ENCODE measurements at places on chromosomes 11 and 22.

DNA sequence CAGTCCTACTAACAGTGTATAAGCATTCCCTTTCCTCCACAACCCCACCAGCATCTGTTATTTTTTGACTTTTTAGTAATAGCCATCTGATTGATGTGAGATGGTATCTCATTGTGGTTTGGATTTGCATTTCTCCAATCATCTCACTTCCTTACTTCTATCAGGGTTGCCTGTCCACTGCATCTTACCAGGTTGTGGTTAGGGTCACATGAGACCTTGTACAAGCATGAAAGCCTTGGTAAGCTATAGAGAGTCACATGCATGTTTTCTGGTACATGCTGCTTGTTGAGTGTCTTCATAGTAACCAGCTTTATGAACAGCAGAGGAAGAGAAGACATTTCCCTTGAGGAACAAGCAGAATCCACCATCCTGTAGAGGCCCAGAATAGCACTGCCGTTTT is 102.9 kb upstream of the PAX6 start:
- H3K4me3 ChIP-seq = no peak overlapping the region
- H3K4me1 ChIP-seq = no peaks in the 10 kb centered on the region
- no peaks in the 10 kb centered on the region for H3K36me3 ChIP-seq
- no peak for DNase-seq

DNA sequence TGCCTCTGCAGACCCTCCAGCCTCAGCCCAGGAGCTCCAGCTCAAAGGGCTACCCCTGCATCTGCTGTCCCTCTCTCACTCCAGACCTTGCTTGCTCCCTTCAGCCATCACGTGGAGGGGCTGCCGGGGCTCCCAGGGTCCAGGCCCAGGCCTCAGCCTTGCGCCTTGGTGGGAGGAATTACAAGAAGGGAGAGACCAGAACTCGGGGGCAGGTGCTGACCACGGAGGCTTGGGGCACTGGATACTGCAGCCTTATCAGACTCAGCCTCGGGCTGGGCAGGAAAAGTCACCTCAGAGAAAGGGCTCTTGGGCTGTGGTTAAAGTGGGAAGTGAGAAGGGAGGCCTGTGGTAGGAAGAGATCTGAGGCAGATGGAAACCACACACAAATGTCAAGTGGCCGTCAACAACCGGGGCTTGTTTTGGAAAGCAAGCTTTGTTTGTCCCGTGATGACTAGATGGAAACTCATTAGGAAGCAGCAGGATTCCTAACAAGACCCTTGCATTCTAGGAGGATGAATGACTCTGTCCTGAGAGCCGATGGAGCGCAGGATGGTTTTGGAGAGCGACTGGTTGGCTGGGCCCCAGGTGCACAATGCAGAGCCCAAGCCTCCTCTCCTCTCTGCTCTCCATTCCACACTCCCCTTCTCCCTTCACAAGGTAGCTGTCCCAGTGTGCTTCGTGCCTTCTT is 1321.7 kb downstream of the TBC1D22A start:
- no peaks in the 10 kb centered on the region for H3K36me3 ChIP-seq
- no peak overlapping the region for H3K27ac ChIP-seq
- no peak overlapping the region for H3K4me3 ChIP-seq
- no peaks in the 10 kb centered on the region for H3K27me3 ChIP-seq
- DNase-seq = no peak

GRCh38 chr22:37564111-37564711 is 3.9 kb downstream of the CDC42EP1 start:
- H3K4me3 ChIP-seq = no peak overlapping the region
- no peaks in the 10 kb centered on the region for H3K36me3 ChIP-seq
- no peaks in the 10 kb centered on the region for H3K27me3 ChIP-seq

- no peak for DNase-seq
- H3K36me3 ChIP-seq = no peaks in the 10 kb centered on the region
- no peak overlapping the region for H3K27ac ChIP-seq
- H3K4me1 ChIP-seq = no peaks in the 10 kb centered on the region
- H3K27me3 ChIP-seq = no peaks in the 10 kb centered on the region
Measured at GRCh38 chr22:34429314-34429713, 509.0 kb upstream of the LARGE1 start.

DNA sequence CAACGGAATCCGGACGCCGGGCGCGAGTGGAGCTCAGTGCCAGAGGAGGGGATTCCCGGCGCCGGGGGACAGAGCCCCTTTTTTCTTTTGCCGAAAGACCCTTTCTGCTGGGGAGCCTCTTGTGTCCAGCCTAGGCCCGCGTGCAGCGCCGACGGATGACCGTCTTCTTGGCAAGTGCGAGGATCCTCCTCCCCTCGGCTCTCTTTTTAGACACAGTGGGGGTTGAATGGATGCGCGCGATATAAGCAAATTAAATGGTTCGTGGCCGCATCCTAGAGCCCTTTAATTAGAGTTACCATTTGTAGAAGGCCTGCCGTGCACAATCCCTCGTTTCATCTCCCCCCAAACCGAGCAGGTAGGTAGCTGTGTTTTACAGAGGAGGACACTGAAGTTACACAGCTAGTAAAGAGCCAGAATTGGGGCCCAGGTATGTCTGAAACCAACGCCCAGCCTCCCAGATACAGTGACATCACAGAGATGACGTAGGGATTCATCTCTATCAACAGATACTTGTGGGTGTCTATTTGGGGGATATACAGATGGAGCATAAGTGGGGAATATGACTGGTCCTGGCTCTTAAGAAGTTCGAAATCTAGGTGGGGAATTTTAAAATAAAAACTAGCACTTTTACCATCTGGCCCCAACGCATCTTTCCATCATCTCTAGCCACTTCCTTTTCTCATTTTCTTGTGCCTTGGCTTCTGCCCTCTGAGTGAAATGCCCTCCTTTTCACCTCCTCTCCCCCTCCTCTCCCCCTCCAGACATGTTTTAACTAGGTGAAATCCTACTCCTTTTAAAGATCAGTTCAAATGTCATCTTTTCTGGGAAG is 875 bp downstream of the TCP11L1 start:
- no peaks in the 10 kb centered on the region for H3K27me3 ChIP-seq
- peaks cover 15% of the 10 kb centered on the region for H3K4me1 ChIP-seq
- peak overlapping the region; percentile 98 for H3K4me3 ChIP-seq
- peak overlapping the region; percentile 99 for H3K27ac ChIP-seq
- peaks cover 4% of the 10 kb centered on the region for H3K36me3 ChIP-seq
- DNase-seq = no peak

GRCh38 chr22:29636751-29637150 is 33.3 kb downstream of the NF2 start:
- H3K4me3 ChIP-seq = no peak overlapping the region
- no peaks in the 10 kb centered on the region for H3K36me3 ChIP-seq
- H3K27ac ChIP-seq = no peak overlapping the region
- no peaks in the 10 kb centered on the region for H3K27me3 ChIP-seq
- H3K4me1 ChIP-seq = peaks cover 6% of the 10 kb centered on the region

DNA sequence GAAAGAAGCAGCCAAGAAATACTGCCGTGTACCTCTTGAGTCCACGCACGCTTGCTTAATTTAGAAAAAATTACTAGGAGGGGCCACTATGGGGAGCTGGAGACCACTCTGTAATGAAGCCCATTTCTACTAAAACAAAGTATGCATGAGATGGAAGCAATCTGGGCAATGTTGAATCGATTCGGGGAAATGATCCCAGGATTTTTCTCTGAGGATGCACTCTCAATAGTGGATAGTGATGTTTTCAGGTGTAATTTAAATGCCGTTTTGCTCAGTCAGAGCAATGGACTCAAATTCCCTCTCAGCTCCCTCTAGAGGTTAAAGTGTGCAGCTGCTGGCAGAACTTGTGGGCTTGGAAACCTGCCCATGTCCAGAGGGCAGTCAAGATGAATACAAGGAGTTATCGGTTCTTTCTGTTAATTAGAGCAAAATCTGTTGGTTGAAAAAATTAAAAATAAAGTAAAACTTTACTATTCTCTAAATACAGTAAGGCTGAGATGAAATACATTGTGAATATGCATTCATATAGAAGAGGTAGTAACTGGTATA is 64.1 kb downstream of the ME3 start:
- H3K4me1 ChIP-seq = no peaks in the 10 kb centered on the region
- peak; percentile 76 for DNase-seq
- H3K36me3 ChIP-seq = no peaks in the 10 kb centered on the region
- no peak overlapping the region for H3K27ac ChIP-seq

GRCh38 chr11:112584672-112585071 is 324.0 kb upstream of the PLET1 start:
- no peak overlapping the region for H3K27ac ChIP-seq
- no peak for DNase-seq
- H3K27me3 ChIP-seq = peaks cover 2% of the 10 kb centered on the region
- H3K36me3 ChIP-seq = no peaks in the 10 kb centered on the region
- H3K4me3 ChIP-seq = no peak overlapping the region

DNA sequence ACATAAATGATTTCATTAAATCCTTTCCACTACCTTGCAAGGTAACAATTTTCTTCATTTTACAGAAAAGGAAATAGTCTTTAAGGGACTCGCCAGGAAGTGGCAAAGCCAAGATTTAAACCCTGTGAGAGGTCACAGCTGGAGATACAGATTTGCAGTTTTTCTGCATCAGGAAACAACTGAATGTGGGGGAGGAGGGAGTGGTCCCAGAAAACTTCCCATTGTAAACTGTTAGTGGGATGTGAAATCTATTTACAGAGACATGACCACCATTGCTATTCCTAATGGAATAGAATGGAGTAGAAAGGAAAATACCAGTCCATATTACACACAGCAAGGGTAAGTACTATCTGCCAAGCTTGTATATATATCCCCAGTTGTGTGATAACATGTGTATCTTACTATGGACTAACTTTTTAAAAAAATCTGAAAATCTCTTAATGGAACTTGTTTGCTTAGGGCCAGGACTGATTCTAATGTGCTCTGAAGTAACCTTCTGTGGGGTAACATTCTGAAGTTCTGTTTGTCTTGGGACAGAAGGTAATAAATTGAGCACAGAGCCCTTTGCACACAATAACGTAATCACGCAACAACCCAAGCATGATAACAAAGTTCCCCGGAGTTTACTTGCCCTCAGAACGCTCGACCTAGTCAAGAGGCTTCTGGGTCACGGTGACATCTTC is 10.9 kb upstream of the TSKU start:
- H3K4me3 ChIP-seq = no peak overlapping the region
- H3K36me3 ChIP-seq = no peaks in the 10 kb centered on the region
- DNase-seq = peak; percentile 93
- no peaks in the 10 kb centered on the region for H3K27me3 ChIP-seq

GRCh38 chr22:46146329-46146728 is 4.0 kb upstream of the PPARA start:
- no peak overlapping the region for H3K27ac ChIP-seq
- H3K4me1 ChIP-seq = no peaks in the 10 kb centered on the region
- H3K4me3 ChIP-seq = no peak overlapping the region
- no peaks in the 10 kb centered on the region for H3K36me3 ChIP-seq
- DNase-seq = no peak

DNA sequence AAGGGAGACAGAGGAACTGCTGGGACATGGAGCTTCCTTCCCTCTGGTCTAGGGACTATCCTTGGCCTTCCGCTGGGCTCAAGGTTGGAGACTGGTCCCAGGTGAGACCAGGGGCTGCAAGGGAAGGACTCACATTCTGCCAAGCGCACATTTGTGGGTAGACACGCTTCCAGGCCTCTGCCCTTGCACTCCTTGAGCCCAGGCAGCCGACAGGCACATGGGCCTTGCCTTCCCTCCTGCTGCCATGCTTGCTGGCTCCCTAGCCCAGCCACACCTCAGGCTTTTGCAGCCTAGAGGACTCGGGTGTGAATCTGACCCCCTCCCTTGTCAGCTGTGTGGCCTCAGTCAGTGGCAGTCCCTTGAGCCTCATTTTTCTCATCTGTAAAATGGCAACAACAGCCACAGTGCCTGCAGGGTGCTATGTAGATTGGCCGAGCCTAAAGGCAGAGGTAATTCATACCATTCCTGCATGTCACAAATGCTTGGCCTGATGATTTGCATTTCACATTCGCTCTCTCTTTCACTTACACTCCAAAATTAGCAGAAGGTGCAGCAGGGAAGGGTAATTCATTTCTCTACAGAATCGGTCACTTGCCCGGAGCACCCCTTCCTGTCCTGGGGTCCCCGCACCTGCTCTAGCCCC is 57.6 kb upstream of the NECTIN1 start:
- H3K4me1 ChIP-seq = no peaks in the 10 kb centered on the region
- no peaks in the 10 kb centered on the region for H3K27me3 ChIP-seq
- no peak overlapping the region for H3K27ac ChIP-seq

- peak; percentile 17 for DNase-seq
- no peaks in the 10 kb centered on the region for H3K27me3 ChIP-seq
- no peak overlapping the region for H3K27ac ChIP-seq
Measured at GRCh38 chr11:73530109-73530508, 67.8 kb downstream of the FAM168A start.

DNA sequence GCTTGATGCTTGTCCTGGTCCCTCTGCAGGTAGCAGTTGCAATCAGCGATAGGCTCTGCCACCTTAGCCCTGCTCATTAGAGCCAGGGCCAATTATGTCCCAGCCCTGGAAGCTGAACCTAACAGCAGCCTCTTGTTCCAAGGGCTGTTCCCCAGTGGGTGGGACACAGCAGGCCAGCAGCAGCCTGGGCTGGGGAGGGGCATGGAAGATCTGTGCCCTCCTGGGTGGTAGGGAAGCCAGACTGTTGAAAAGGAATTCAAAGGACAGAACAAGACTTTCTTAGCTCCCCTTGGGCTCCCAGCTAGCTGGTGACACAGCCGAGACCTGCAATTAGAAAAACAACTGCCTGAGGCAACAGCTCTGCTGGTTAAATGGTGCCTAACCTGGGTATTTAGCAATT is 17.4 kb downstream of the DRD2 start:
- H3K4me1 ChIP-seq = no peaks in the 10 kb centered on the region
- DNase-seq = peak; percentile 39
- H3K27ac ChIP-seq = peak overlapping the region; percentile 36
- no peaks in the 10 kb centered on the region for H3K27me3 ChIP-seq
- H3K36me3 ChIP-seq = no peaks in the 10 kb centered on the region
- no peak overlapping the region for H3K4me3 ChIP-seq

GRCh38 chr11:119320776-119321524 is 4.0 kb upstream of the MCAM start:
- no peaks in the 10 kb centered on the region for H3K4me1 ChIP-seq
- H3K36me3 ChIP-seq = no peaks in the 10 kb centered on the region
- H3K27me3 ChIP-seq = peaks cover 49% of the 10 kb centered on the region
- H3K27ac ChIP-seq = peak overlapping the region; percentile 79

GRCh38 chr11:74675761-74676160 is 55.5 kb downstream of the CHRDL2 start:
- DNase-seq = no peak
- no peaks in the 10 kb centered on the region for H3K27me3 ChIP-seq
- no peaks in the 10 kb centered on the region for H3K4me1 ChIP-seq
- H3K36me3 ChIP-seq = no peaks in the 10 kb centered on the region

DNA sequence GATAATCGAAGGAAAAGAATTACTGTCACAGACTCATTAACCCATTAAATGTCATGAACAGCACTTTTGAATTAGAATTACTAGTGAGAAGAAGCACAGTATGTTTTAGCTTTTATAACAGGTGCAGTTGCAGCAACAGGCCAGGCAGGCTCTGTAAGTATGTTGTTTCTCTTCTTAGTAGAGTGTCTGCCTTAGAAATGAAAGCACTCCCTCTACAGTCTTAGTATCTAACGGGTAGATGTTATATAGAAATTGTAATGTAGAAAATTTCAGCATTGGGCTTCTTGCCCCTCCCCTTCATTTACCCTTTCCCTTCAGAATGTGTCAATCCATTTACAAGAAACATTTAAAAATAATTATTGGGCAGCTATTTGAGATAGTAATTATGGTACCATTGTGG is 87.4 kb downstream of the HIPK3 start:
- no peak overlapping the region for H3K4me3 ChIP-seq
- H3K36me3 ChIP-seq = peaks cover 37% of the 10 kb centered on the region
- H3K27ac ChIP-seq = no peak overlapping the region
- DNase-seq = no peak
- no peaks in the 10 kb centered on the region for H3K27me3 ChIP-seq

- H3K27me3 ChIP-seq = no peaks in the 10 kb centered on the region
- peaks cover 2% of the 10 kb centered on the region for H3K4me1 ChIP-seq
- H3K4me3 ChIP-seq = no peak overlapping the region
- no peak overlapping the region for H3K27ac ChIP-seq
- DNase-seq = no peak
Measured at GRCh38 chr11:118635237-118635591, 27.8 kb downstream of the PHLDB1 start.

Data from small intestine (tissue), 16 donors.